T1000 (cell line): ENCODE measurements at places on chromosomes 2 and 18.

- DNase-seq = no peak
Measured at GRCh38 chr2:26455670-26456439, 22.1 kb downstream of the OTOF start.

DNA sequence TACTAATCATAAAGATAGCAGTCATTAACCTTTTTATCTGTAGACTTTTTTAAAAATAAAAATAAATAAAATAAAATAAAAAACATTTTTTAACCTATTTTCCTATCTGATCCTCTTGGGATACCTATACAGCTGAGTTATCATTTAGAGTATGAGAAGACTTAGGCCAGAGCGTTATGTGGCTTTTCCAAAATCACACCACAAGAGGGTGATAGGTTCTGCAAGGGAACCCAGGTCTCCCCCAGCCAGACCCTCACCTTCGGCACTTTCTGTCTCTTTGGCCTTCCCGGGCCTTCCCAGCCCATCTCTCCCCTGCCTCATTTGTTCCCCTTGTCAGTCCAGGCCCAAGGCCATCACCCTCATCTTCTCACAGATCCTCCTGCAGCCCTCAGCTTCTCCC lies 311.7 kb downstream of the SMAD2 start:
- DNase-seq = no peak

GRCh38 chr2:72140621-72140960 lies 7.1 kb downstream of the CYP26B1 start:
- DNase-seq = no peak

- DNase-seq = no peak
Measured at GRCh38 chr18:79487801-79488201, 92.1 kb downstream of the NFATC1 start.

DNA sequence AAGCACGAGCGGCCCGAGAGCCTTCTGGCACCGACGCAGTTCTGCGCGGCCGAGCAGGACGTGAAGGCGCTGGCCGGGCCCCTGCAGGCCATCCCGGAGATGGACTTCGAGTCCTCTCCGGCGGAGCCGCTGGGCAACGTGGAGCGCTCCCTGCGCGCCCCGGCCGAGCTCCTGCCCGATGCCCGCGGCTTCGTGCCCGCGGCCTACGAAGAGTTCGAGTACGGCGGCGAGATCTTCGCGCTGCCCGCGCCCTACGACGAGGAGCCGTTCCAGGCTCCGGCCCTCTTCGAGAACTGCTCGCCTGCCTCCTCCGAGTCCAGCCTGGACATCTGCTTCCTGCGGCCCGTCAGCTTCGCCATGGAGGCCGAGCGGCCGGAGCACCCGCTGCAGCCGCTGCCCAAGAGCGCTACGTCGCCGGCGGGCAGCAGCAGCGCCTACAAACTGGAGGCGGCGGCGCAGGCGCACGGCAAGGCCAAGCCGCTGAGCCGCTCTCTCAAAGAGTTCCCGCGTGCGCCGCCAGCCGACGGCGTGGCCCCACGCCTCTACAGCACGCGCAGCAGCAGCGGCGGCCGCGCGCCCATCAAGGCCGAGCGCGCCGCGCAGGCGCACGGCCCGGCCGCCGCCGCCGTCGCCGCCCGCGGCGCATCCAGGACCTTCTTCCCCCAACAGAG lies 70.4 kb downstream of the ARHGEF33 start:
- DNase-seq = no peak

DNA sequence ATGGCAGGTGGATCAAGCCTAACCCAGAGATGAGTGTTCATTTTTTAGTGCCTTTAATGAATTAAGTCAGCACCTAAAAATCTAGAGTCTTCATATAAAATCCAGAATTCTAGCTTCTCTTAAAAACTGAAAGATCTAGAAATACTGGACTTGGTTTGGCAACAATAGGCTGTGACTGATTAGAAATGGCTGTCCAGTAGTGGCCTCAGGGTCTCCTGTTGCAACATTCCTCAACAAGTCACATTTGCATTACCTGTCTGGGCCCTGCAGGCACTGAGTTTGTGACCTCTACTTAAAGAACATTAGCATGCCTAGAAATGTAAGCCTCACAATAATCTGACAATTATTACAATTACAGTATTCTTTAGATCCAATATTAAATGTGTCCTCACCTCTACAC lies 33.1 kb downstream of the MBD2 start:
- no peak for DNase-seq

- no peak for DNase-seq
Measured at GRCh38 chr2:186702501-186702900, 8.6 kb downstream of the FAM171B start.

DNA sequence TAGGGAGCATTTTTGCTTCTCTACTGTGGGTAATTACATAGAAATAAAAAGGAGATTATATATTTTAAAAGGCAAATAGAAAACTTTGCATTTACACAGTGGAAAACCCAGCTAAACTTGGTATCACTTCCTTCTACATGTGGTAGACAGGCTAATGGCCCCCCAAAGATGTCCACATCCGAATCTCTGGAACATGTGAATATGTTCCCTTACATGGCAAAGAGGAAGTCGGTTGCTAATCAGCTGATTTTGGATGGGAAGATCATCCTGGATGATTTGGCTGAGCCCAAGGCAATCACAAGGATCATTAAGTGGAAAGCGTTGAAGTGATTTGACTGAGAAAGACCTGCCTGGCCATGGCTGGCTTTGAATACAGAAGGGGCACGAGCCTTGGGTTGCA lies 26.2 kb downstream of the CREG2 start:
- no peak for DNase-seq

GRCh38 chr2:27596627-27597026 lies 13.8 kb downstream of the ZNF512 start:
- DNase-seq = no peak

DNA sequence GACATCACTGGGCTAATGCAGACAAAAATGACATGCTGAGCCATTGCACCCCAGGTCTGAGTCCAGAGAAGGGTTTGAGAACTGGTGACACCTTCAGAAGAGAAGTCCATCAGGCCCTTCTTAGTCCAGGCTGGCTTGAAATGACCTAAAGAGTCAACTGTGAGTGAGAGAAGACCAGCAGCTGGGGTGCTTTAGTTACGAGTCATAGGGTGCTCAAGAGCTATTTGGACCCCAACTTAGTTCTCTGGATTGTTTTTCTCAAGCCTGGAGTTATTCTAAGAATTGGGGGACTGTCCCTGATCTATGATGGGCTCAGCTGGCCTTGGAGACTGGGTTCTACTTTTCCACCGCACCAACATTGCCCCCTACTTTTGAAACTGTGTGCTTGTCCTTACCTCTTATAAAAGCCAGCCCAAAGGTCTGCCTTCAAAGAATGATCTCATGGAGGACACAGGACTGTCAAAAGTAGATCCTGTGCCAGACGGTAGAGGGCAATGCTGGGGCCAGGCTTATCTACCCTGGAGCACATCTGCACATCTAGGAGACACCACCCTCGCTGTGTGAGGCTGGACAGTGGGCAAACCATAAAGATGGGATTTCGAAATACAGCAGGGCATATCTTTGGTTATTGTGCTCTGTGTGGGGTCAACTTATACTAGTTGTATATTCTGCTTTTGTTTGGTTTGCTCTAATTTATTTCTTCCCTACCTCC lies 333.0 kb upstream of the SLC14A2 start:
- no peak for DNase-seq

GRCh38 chr18:37321582-37322491 lies 243.8 kb downstream of the CELF4 start:
- DNase-seq = no peak

DNA sequence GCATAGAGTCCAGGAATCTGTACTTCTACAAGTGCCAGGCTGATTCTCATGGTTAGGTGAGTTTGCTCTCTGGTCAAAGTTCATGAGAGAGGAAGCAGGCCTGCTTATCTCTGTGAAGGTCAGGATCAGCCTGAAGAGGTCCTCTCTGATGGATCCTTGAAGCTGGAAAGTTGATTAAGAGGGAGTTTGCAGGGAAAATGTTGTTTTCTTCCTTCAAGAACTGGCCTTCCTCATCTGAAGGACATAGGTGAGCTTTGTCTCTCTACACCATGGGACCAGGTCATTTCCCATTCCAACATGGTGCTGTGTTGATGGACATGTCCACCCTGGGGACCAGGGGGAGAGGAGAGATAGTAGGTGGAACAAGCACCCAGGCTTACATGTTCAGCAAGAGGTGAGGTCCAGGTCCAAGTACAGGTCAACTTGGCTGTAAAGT lies 14.9 kb downstream of the CCL20 start:
- DNase-seq = no peak

DNA sequence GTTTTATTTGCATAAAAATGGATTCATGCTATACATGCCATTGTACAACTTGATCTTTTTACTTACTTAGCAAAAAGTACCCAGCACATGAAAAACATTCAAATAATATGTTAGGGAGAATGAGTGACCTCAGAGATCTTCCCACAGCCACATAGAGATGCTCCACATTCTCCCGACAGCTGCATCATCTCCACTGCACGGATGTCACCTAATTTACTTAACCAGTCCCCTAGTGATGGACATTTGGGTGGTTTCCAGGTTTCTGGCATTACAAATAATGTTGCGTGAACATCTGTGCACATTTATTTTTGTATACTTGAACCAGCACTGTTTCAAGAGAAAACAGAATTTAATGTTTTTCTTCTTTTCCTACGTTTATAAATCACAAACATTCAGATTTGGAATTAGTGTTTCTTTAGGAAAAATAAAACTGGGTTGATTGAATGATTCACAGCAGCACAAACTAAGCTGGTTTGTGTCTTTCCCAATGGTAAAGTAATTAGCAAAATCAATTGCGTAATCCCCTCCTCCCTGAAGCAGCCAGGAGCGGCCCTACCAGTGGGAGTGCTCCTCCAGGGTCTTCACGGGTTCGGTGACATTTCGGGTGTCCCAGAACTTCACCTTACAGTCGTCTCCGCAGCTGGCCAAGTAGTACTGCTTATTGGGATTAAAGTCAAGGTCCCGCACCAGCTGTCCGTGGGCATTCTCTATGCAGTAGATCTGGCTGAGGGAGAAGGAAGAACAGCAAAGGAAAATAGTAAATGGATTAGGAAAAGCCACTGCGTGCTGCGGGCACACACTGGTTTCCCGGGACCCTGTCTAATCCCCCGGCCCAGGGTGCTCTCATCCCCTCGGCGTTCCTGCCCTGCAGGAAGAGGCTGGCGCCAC lies 183.9 kb downstream of the EIPR1 start:
- DNase-seq = no peak

- no peak for DNase-seq
Measured at GRCh38 chr2:46923041-46923528, 7.5 kb upstream of the MCFD2 start.
